Left lung (tissue), 14 donors: ENCODE measurements at places on chromosomes 12 and 14. TPM values are rescaled to one million over a fixed set of nuclear protein-coding genes. Genes with fewer than 3 reads are reported as not detected.

DNA sequence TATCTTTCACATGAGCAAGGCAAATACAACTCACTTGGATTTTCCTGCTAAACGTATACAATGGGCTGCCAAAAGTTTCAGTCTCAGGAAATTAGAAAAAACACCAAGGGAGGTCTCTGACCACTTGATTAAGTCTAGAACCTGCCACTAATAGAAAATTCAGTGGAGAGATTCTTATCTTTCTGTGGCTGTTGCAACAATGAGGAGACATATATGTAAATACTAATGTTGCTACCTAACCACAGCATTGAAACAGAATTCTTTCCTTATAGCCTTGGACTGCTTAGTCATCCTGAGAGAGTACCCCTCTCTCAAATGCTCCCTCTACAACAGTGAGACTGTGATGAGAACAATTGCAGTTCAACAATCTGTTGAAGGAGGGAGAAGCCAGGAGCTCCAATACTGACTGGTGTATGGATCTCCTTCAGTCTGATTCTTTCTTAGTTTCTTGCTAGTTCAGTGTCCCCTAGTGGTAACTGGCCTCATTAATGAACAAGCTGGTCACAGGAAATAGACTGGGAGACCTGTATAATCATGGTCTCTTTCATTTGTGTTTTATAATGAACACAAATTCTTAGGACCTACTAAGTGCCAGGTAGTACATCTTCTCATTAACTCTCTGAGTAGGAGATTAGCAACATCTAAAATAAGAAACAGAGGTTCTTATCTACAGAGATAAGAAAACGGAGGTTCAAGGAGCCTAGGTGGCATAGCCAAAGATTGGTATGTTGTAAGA, 164.5 kb downstream of the SLC38A4 start:
- H3K4me1 ChIP-seq = peaks cover 38% of the 10 kb centered on the region
- H3K27me3 ChIP-seq = no peaks in the 10 kb centered on the region
- H3K27ac ChIP-seq = peak overlapping the region; percentile 53
- no peak overlapping the region for H3K4me3 ChIP-seq
- no peaks in the 10 kb centered on the region for H3K36me3 ChIP-seq

GRCh38 chr12:91074851-91075250, 17.0 kb upstream of the KERA start:
- no peak overlapping the region for H3K4me3 ChIP-seq
- no peak for DNase-seq
- H3K4me1 ChIP-seq = no peaks in the 10 kb centered on the region
- peak overlapping the region; percentile 53 for H3K27ac ChIP-seq
- H3K27me3 ChIP-seq = no peaks in the 10 kb centered on the region
- H3K36me3 ChIP-seq = no peaks in the 10 kb centered on the region

RTL1 gene
- total RNA-seq = not detected

CREBL2 gene
- total RNA-seq = 35.9 TPM

DNA sequence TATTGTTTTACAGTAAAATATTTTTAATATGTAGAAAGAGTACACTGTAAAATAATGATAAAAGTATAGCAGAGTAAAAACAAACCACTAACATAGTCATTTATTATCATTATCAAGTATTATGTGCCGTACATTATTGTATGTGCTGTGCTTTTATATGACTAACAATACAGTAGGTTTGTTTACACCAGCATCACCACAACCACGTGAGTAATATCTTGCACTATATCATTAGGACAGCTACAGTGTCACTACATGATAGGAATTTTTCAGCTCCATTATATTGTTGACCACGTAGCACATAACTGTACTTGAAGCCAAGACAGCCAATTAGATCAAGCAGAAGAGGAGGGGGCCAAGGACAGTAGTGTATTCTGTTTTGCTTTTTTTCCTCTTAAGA, 415.4 kb downstream of the RAD51B start:
- H3K27ac ChIP-seq = no peak overlapping the region
- no peaks in the 10 kb centered on the region for H3K27me3 ChIP-seq
- no peaks in the 10 kb centered on the region for H3K36me3 ChIP-seq

METTL3 gene
- 50.4 TPM for total RNA-seq

DNA sequence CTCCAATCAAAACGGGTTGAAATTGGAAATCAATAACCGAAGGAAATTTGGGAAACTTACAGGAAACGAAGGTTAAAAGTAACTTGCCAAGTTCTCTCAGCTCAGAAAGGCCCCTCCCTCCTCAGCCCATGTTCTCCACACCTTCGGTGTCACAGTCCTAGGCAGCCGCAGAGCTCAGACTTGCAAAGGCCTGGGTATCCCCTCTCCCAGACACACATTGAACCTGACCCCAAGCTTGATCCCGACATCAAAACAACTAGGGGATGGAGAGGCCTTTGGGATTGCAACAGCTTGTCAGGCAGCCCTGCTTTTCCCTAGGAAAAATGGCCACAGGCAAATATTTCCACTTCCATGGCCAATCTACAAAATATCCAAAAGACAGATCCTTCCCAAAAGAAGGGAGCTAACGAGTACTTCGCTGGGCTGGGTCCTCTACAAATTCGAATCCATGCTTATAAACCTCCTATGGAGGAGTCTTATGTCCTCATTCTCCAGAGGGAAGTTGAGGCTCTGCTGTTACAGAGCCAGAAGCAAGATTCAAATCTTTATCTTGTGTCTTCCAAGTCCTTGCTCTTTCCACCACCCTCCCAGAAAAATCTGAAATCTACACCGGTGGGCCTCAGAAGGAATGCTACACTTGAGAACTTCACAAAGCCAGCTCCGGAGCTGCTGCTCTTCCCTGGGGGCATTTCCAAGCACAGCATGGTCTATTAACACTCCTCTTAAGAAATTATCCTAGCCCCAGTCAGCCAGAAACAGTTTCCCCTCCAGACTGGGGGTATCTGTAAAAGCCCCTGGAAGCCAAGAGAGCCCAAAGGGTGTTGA, 35.7 kb upstream of the PNMA1 start:
- no peaks in the 10 kb centered on the region for H3K36me3 ChIP-seq
- H3K4me1 ChIP-seq = peaks cover 78% of the 10 kb centered on the region
- DNase-seq = no peak
- no peaks in the 10 kb centered on the region for H3K27me3 ChIP-seq

GRCh38 chr12:66548338-66549049, 130.4 kb downstream of the GRIP1 start:
- H3K36me3 ChIP-seq = no peaks in the 10 kb centered on the region
- no peak overlapping the region for H3K4me3 ChIP-seq
- no peaks in the 10 kb centered on the region for H3K4me1 ChIP-seq
- no peak overlapping the region for H3K27ac ChIP-seq
- no peaks in the 10 kb centered on the region for H3K27me3 ChIP-seq

FAIM2 gene
- total RNA-seq = 1.7 TPM

TBC1D30 gene
- 15.8 TPM for total RNA-seq

DNA sequence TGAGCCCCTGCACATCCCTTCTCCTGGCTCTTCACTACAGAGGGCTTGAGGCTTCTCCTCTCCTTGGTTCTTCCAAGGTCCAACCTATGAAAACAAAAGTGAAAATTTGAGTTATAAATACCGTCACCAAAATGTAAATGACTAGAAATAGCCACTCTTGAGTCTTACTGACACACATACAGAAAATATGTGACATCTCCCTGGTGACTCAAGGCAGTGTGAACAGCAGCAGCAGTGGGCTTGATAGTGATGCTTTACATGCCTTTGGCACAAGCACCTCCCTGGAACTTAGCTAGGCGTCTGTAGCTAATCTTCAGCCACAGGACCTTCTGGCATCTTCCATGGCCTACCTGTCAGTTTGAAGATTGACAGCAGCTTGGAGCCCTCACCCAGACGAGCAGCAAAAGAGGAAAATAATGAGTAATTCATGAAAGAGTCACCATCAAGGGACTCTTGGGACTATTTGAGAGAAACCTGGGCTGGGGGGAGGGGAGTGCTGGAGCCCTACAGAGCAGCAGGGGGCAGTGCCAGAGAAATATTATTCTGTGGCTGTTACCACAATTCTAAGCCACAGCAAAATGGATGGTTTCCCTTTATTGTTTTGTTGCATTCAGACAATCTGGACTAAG, 158.0 kb downstream of the KCNK10 start:
- no peaks in the 10 kb centered on the region for H3K36me3 ChIP-seq
- no peak for DNase-seq
- no peak overlapping the region for H3K27ac ChIP-seq
- no peaks in the 10 kb centered on the region for H3K4me1 ChIP-seq

DNA sequence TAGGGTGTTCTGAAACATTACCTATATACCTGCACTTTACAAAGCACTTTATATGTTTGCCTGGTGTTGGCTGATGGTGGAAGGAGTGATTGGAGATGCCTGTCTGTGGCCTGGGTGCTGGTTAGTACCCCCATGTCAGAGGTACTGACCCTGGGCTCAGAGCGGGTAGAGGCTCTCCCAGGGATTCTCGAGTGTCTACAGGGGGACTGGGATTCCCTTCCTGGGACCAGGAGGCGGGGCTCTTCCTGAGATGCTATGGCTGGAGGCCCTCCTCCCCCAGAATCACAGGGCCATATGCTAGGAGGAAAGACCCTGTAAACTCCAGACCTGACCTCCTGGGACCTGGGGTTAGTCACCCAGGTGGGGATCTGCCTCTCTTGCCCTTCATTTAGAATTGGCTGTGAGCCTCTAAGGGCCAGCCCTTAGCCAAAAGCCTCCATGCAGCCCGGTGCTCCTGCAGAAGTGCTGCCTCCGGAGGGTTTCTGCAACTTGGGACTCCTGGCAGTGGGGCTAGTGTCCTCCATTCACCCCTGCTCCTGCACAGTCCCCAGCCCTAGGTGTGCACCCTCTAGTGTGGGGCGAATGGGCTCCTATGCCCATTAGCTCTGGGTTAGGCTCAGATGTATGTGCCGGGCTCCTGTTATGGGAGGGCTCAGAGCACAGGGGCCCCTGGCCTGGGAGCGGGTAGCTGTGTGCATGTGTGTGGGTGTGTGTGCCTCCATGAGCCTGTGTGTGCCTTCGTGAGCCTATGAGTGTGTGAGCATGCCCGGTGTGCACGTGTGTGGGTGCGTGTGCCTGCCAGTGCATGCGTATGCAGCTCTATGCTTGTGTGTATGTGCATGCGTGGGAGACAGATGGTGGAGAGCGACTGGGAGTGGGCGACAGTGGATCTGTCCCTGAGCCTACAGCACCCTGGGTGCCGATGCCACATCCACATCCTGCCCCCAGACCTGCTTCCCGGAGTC, 36.6 kb downstream of the RTL1 start:
- H3K27me3 ChIP-seq = peaks cover 20% of the 10 kb centered on the region
- no peak overlapping the region for H3K4me3 ChIP-seq
- H3K27ac ChIP-seq = no peak overlapping the region
- no peaks in the 10 kb centered on the region for H3K36me3 ChIP-seq
- no peaks in the 10 kb centered on the region for H3K4me1 ChIP-seq

- H3K27me3 ChIP-seq = no peaks in the 10 kb centered on the region
- H3K27ac ChIP-seq = no peak overlapping the region
- DNase-seq = no peak
- no peak overlapping the region for H3K4me3 ChIP-seq
These were observed 78.6 kb downstream of the DAAM1 start for GRCh38 chr14:59267046-59267445.

FOXM1 gene
- 4.7 TPM for total RNA-seq
